ENCODE measurements at places on chromosomes 6 and 20.

- no peak for DNase-seq
These were observed 10.8 kb upstream of the PXDC1 start for GRCh38 chr6:3762359-3762758.

- no peak for DNase-seq
These were observed 202.5 kb downstream of the PREX1 start for GRCh38 chr20:48625136-48625900.

DNA sequence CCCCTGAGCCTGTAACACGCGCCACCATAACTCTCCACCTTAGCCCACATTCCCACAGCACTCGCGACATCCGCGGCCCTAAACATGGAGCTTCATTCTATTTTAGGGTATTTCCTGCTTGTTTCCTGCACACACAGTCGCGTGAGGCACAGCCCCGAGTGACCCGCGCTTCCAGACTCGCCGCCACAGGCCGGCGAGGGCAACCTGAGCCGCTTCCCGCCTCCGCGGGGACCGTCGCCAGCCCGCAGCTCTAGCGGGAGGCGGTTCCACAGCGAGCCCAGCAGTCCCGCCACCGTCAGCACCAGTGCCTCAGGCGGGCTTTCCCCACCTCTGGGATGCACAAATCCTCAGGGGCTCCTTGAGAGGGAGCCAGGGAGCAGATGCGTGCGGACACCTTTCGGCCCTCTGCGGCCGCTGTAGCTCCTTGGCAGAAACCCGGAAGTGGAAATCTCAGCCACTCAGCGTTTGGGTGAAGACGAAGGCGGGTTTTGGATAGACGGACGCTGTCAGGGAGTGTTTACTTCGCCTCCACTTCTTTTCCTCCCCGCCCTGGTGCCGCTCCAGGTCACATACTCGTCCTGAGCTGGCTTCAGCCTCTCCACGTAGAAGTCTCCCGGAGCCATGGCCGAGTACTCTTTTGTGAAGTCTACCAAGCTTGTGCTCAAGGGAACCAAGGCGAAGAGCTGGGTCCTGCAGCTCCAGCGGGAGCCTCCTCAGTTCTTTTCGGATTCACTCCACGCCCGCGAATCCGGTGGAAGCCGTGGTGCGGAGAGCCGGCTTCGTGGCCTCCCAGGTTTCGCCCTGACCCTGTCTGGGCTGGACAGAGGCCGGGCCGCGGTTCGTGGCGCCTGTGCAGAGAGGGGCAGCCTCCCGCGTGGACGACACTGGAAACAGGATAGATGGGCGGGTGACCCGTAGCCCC lies 2177.4 kb upstream of the DEFB115 start:
- no peak for DNase-seq

DNA sequence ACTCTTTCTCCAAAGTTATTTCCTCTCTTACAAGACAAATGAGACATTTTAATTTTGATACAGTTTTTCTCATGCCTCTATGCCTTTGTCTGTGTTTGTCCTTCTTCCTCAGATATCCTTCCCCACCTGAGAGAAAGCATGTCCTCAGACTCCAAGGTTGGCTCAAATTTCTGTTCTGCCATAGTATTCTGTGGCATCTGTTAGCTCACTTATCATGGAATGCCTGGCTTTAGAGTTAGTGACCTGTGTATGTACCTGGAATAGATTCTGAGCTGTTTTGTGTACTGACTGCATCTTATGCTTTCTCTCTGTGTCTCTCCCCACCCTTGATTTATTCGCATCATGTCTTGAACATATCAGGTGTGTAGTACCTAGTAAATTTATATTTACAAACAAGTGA lies 90.0 kb downstream of the CENPW start:
- no peak for DNase-seq

DNA sequence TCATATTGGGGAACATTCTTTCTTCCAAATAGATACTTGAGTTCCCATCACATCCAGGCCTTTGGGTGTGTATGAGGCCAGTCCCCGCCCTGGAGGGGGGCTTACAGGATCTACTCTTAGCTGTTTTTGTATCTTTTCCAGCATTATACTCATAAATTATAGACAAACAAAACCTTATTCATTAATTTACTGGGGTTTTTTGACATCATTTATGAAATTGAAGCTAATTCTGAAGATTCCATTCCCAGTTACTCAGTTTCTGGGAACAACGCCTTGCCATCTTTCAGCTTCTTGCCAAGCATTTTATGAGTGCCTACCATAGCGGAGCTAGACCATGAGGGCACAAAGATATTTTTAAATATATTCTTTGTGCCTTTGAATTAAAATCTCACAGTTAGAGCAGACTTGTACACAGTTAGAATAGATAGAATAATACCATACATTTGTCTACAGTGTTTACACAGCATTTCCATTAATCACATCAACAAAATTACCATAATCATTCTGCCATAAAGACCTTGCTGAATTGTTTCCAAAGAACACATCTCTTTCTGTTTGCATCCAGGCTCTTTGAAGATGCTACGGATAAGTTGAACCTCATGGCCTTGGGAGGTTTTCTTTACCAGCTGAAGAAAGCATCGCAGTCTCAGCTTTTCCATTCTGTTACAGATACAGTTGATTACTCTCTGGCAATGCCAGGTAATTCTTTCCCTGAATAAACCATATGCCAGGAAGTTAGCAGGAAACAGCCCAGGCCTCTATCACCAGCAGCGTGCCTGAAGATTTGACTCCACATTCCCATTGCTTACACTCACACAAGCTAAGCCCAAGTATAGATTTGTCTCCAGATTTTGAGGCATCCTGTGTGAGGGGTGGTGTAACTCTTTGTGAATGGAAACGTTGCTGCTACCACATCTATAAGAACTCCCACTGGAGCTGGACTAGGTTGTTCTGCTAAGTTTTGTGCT lies 75.4 kb upstream of the PBOV1 start:
- no peak for DNase-seq

DNA sequence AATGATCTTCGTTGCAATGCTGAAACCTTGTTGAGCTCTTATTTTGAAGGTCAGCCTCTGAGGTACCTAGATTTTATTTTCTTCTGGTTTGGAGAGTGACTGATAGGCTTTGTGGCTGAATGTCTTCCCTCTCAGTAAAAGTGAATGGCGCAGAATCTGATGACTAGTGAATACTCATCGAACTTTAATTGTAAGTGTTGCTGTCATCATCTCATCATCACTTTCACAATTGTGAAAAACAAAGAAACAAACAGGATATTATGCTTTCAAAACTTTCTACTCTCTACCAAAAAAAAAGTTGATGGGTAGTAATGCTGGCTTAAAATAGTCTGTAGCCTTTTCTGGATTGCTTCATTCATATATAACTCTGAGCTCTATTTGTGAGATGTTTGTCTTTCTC lies 239.5 kb upstream of the RAB32 start:
- DNase-seq: no peak

GRCh38 chr20:51961964-51962761 lies 159.8 kb upstream of the SALL4 start:
- DNase-seq: no peak

DNA sequence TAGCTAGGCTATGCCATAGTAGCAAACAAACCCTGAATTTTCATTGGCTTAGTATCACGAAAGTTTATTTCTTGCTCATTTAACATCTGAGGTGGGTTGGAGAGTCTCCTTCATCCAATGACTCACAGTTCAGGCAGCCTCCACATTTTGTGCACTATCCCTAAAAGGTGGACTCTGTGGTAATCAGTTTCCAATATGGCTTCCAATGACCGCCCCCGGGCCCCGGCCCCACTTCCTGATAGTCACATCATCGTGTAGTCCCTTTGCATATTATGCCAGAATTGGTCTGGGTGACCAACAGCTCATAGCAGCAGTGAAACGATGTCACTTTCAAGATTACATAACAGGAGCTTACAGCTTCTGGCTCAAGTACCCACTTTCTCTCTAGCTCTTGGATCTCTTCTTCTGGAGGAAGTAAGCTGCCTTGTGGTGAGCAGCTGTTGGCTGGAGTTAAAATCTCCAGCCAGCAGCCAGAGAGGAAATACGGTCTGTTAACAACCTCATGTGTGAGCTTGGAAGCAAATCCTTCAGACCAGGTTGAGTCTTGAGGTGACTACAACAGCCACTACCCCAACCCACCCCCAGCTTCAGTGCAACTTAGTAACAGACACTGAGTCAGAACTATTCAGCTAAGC lies 7.8 kb downstream of the HCRTR2 start:
- DNase-seq: no peak

DNA sequence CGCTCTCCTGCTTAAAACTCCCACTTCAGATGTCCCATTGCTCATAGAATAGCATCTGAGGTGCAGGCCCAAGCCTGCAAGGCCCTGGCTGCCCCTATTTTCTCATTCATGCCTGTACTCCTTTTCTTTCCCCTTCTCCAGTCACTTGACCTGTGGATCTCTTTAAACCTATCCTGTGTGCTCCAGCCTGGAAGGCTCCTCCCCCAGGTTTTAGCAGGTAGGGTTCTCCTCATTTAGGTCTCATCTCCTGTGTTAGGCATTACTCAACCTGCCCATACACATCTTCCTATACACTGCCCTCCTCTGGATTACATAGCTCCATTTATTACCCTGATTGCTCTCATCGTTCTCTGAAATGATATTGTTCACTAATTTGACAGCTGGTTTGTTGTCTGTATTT lies 185.3 kb downstream of the BACH2 start:
- DNase-seq: no peak

- no peak for DNase-seq
These were observed 488.9 kb downstream of the PRKN start for GRCh38 chr6:162238675-162239074.

GRCh38 chr6:35569011-35569461 lies 56.3 kb upstream of the TULP1 start:
- no peak for DNase-seq

- no peak for DNase-seq
These were observed 146.5 kb upstream of the FERMT1 start for GRCh38 chr20:6269168-6269873.

- no peak for DNase-seq
These were observed 45.6 kb downstream of the ADGRF5 start for GRCh38 chr6:46876126-46876525.

DNA sequence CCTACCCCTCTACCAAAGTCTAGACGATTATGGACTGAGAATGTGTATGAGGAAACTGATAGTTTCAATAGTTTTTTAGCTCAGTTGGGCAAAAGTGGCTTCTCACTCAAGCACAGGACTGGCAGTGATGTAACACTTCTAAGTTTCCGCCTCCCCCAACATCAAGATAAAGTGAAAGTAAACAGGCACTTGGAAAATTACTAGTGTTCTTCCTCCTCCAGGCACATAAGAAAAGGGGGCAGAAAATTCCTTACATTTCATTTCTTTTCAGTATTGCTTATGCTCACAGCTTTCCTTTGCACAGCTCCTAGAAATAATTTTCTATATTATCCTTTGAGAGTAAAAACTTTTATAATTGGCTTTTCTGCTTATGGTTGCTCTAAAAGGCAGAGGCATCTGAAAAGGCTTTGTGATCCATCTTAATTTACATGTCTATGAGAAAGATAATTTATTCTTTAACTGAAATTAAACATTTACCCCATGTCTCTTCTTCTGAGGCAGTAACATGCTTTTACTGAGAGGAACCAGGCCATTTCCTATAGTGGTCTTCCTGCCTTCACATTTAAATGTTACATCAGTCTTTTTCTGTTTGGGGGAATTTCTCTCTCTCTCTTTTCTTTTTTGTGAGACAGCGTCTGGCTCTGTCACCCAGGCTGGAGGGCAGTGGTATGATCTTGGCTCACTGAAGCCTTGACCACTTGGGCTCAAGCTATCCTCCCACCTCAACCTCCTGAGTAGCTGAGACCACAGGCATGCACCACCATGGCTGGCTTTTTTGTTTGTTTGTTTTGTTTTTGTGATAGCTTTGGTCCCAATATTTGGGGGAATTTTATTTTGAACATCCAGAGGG lies 65.0 kb upstream of the EEF1A1 start:
- no peak for DNase-seq

DNA sequence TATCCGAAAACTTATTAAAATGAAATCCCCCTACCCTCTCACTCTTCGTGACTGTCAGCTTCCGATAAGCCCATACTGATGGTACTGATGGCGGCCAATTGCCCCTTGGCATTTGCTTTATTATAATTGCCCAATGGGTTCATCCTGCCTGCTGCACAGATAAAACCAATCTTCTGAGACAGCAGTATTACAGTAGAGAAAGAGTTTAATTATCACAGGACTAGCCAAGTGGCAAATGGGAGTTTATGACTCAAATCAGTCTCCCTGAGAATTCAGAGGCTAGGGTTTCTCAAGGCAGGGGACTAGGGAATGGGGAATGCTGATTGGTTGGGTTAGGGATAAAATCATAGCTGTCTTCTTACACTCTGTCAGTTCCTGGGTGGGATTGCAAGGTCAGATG lies 259.5 kb downstream of the SOD2 start:
- no peak for DNase-seq

DNA sequence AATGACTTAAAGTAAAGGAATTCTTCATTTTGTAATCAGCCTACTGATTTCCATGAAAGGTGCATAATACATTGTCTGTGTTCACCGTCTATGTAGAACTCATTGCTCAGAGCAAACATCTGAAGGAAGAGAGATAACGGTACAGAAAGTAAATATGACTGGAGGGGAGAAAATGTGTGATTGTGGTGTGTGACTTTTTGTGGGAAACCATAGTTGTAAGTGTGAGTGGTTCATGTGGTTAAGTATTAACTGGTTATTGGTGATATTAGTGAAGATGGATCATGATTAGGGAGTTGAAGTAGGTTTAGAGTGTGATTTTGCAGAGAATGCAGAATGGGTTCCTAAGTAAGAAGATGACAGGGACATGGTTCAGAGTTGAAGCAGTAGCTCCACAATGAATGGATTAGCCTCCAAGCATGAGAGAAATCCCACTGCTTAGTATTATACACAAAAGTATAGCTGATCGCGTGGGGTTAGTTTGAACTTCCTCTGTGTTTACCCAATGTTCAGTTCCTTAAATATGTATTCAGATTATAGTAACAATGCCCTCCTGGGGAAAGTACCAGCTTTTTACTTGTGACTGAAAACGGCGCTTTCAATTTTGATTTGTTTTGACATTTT lies 368.9 kb downstream of the UTRN start:
- DNase-seq: no peak

- DNase-seq: no peak
These were observed 108.2 kb downstream of the THBS2 start for GRCh38 chr6:169145496-169145895.

DNA sequence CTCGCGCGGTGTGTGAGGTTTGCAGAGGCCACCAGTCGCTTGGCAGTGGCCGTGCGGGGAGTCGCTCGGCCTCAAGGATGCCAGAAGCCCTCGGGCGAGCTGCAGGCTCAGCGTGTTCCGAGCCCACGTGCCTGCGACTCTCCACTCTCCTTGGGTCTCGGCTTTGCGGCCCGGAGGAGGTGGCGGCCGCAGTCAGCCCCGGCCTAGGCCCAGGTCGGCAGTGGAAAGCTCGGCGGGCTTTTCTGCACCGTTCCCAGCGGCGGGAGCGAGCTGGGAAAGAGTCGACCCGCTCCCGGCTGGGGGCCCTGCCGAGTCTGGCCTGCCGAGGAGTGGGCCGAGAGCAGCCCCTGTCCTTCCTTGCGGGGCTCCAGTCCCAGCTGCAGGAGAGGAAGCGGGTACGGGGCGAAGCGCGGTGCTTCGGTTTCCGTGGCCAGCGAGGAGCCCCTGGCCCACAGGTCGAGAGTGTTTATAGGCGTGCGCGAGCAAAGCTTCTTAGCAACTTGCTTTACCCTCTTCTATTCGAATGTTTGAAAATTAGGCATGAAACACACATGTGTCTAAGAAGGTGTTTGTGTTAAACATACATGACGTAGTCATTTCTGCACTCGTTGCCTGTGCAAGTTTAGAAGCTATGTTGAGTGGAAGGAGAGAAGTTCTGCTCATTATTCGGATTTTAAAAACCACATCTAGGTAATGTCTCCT lies 5.6 kb downstream of the FOXC1 start:
- DNase-seq: no peak

- no peak for DNase-seq
These were observed 36.6 kb downstream of the AIG1 start for GRCh38 chr6:143097224-143097795.
